ENCODE measurements at places on chromosomes 5 and 9.

GRCh38 chr9:115022760-115023434 is 92.5 kb upstream of the TNFSF8 start:
- DNase-seq, result no peak

GRCh38 chr5:116360008-116360853 is 214.4 kb downstream of the SEMA6A start:
- no peak for DNase-seq

DNA sequence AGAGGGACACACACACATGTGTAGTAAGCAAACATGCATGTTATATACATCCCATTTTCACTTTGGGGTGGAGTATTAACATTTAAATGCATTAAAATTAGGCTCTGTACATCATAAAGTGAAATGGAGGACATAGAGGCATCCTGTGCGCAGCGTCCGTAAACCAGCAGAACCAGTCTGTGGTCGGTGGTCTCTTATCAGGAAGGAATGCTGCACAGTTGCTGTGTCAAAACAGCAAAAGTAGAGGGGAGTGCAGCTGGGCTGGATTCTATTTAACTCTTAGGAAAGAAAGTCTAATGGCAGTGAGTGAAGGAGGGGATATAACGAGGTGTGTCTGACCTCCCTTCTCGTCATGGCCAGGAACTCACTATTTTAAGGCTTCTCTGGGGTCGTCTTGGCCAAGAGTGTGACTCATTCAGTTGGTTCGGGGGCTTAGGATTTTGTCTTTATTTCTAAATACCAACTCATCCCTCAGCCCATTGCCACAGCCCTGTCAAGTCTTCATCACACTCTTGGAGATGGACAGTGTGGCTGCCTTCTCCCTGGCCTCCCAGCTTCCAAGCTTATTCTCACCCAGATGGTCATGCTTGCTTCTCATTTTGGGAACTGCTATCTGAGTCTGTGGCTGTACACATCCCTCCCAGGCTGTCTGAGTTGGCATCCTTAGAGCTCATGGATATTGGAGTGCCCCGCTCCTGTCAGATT is 20.1 kb upstream of the CXCL14 start:
- no peak for DNase-seq

DNA sequence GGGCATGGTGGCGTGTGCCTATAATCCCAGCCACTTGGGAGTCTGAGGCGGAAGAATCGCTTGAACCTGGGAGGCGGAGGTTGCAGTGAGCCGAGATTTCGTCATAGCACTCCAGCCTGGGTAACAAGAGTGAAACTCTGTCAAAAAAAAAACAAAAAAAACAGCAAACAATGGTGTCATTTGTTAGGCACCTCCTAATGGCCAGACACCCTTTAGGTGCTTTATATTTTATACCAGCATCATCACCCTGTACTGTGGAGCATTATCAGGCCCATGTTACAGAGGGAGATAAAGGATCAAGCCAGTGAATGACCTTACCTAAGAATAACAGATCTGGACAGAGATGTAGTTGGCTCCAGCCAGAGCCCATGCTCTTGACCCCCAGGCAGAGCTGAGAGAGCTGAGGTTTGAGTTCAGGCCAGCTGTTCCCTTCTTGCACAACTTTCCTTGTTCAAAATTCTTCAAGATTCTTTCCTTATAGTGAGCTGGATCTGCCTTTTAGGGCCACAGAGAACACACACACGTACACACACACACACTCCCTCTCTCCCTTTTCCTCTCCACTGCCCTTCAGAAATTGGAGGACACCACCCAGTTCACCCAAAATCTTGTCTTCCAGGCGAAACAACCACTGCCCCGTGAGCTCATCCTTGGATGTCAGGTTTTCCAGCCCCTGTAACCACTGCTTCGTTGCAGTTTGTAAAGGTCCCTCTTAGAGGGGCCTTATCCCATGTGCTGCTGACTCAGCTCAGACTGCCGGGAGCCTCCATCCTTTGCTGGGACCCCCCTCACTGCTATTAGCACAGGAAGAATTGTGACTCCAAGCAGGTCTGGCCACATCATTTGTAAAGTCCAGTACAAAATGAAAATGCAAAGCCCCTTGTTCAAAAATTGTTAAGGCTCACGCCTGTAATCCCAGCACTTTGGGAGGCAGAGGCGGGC is 10.4 kb upstream of the PTGES start:
- DNase-seq, result no peak

- DNase-seq, result no peak
Measured at GRCh38 chr9:19232823-19233194, 2.3 kb downstream of the DENND4C start.

DNA sequence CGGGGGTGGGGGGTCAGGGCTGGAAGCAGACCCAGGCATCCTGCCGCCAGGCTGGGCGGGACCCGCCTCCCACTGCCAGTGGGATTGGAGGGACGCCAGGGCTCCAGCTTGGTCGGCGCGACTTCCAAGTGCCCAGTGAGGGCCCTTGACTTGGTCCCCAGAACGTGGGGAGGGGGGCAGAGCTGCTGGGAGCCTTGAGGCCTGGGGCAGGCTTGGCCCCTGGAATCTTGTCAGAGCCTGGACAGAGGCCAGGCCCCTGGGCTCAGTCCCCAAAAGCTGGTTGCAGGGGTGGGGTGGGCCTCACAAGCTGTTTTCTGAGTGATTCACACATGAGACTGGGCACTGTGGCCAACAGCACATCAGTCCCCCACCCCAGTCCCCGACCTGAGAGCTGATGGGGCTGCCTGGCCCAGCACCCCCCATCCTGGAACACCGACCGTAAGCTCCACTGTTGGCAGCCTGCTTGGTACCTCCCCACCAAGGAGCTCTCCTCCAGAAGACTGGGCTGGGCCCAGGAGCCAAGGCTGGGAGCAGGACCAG is 526 bp downstream of the CLIC3 start:
- DNase-seq, result no peak

DNA sequence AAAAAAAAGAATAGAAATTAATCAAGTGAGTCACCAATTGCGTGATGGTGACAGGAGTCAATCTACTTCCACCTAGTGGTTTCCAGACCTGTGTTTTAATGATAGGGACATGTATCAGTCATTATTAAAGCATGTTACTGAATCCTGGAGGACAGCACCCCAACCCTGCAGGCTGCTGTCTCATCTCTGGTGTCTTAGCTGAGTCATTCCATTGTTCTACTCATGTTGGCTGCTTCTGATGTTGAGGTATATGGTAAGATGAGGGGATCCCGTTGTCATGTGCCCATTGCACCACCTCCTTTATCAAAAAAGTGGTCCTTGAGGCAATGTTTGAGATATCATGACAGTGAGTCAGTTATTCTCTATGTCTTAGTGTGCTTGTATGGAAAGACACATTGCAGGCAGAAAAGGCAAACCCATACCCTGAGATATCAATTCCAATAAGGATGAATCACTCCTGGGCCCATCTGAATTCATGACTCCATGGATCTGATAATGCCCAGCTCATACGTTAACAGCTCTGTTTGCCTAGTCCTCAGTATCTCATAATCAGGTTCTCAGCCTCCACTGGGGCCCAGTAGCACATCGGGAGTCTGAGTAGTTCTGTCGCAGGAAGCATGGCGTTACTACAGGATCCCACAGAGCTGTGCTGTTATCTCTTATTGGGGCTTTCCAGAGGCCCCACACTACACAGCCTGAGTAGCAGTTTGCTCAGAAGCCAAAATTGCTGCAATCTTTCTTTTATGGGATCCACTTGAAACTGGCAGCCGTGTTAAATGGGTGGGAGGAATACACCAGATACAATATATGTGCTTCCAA is 31.2 kb downstream of the HMGCS1 start:
- DNase-seq, result no peak

DNA sequence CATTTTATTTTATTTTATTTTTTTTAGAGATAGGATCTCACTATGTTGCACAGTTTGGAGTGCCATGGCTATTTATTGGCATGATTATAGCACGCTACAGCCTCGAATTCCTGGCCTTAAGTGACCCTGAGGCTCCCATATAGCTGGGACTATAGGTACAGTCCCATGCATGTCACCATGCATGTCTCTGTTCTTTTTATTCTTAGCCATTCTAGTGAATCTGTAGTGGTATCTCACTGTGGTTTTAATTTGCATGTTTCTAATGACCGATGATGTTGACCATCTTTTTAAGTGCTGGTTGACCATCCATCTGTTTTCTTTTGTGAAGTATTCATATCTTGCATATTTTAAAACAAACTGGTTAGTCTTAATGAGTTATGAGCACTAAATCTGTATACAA is 76.1 kb downstream of the SLC44A1 start:
- DNase-seq, result no peak

DNA sequence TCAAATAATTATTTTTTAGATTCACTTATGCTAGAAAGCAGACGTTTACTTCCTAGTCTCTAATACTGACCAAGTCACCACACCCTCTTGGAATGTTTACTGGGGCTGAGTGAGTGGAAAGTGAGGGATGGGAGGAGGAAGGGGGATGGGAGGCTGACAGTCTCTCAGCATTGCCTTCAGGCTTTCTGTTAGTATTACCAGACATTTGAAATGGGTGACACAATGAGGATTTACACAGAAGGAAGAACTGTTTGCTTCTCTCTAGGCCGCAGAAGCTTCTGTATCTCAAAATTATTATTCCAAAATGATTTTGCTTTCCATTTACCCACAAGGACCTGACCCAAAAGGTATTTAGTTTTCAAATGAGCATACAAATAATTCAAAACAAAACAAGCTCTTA is 232.8 kb upstream of the ZNF608 start:
- no peak for DNase-seq

- DNase-seq, result no peak
Measured at GRCh38 chr5:150653145-150653761, 7.8 kb upstream of the MYOZ3 start.

DNA sequence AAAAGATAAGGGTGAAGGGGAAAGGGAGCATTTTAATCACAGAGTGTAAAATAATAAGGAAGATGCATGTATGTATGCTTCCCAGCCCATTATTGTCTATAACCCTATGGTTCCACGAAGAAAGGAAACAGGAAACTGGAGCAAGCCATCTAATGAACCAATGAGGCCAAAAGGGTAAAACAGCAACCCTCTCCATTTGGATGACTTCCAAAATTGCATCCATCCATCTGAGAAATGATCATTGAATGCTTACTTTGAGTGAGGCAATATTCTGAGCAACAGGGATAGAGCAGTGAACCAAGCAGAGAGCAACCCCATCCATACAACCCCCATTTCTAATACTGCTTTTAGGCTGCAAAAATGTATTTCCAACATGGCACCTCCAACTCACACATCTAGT is 46.9 kb downstream of the ARL15 start:
- no peak for DNase-seq

DNA sequence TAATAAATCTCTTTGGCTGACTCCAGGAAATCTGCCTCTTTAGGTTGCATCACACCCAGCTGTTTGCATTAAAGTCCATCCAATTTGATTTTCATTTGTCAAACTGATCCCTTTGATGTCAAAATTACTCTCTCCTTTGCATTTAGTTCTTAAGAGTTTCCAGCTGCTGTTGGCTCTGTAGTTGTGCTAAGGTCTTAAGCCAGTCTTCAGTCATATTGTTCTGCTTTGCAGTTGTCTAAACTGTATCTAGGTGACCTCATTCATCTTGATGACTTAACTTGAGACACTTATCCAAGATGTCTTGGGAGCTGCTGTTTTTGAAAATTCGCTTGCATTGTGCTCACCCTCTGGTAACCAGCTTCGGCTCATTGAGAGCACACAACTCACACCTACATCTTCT is 386.9 kb upstream of the TLE4 start:
- no peak for DNase-seq

- no peak for DNase-seq
Measured at GRCh38 chr5:180523629-180524466, 29.7 kb downstream of the CNOT6 start.

- no peak for DNase-seq
Measured at GRCh38 chr5:105101577-105101976, 1539.0 kb upstream of the NUDT12 start.

GRCh38 chr5:137092831-137093230 is 406.3 kb downstream of the SPOCK1 start:
- no peak for DNase-seq

DNA sequence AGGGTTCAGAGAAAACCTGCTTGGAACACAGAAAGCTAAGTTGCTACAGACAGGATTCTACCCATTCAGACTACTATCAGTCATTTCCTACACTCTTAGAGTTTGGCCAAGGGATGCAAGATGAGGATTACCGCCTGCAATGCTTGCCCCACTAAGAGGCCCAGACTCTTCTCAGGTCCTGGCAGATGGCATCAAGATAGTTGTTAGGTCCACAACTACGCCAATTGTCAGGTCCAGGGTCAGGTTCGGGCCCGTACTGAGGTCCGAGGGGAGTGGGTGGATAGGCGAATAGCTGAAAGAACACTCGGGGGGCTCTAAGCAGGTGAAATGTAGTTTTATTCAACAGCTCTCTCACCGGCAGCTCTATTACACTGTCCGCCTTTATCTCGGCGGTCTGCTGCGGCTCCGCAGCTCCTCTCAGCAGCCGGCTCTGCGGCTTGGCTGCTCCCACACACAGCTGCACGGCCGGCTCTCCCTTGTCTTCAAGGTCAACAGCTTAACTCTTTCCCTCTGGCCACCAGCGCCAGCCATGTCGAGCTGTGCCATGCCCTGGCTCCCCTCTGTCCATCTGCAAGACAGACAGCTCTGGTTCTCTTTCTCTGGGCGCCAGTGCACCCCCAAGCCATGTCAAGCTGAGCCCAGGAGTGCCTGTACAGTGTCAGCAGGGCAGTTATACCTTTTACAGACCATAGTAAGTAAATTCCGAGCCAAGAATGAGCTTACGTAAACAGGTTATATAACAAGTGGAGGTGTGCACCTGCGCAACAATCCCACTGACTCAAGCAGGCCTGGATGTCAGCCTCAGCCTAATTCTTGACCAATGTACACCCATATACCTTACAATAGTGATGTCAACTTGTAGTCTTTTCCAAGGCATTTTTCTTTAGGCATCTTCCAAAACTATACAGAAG is 24.0 kb downstream of the ENC1 start:
- no peak for DNase-seq

DNA sequence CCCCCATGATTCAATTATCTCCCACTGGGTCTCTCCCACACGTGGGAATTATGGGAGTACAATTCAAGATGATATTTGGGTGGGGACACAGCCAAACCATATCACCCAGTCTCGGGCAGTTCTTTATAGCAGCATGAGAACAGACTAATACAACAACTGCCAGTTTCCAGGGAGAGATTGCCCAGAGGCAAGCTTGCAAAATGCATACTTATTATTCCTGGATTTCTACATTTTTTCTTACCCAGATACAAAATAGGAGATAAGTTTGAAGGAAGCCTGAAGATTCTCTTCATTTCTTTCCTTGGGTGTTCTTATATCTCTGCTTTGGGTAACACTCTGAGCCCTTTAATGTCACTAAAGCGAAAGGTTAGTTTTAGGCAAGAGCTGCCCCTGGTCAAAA is 691.2 kb downstream of the TAF11L14 start:
- DNase-seq, result no peak

DNA sequence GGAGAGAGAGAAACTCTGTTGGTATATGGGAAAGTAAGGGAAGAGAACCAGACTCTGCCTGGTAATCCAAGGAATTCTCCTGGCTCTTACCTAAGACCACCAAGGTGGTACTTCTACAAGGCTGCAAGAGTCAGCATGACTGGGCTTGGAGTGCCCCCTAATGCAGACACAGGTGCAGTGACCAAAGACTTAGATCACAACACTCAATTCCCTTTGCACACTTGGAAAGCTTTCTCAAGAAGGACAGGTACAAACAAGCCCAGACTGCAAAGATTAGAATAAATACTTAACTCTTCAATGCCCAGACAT is 25.2 kb downstream of the UGT3A2 start:
- DNase-seq, result no peak

- DNase-seq, result peak; percentile 4
Measured at GRCh38 chr5:56838409-56839039, 23.2 kb downstream of the MAP3K1 start.
